ENCODE measurements at places on chromosomes 11 and 22.

- DNase-seq, result no peak
These were observed 56.6 kb downstream of the BID start for GRCh38 chr22:17717708-17718107.

DNA sequence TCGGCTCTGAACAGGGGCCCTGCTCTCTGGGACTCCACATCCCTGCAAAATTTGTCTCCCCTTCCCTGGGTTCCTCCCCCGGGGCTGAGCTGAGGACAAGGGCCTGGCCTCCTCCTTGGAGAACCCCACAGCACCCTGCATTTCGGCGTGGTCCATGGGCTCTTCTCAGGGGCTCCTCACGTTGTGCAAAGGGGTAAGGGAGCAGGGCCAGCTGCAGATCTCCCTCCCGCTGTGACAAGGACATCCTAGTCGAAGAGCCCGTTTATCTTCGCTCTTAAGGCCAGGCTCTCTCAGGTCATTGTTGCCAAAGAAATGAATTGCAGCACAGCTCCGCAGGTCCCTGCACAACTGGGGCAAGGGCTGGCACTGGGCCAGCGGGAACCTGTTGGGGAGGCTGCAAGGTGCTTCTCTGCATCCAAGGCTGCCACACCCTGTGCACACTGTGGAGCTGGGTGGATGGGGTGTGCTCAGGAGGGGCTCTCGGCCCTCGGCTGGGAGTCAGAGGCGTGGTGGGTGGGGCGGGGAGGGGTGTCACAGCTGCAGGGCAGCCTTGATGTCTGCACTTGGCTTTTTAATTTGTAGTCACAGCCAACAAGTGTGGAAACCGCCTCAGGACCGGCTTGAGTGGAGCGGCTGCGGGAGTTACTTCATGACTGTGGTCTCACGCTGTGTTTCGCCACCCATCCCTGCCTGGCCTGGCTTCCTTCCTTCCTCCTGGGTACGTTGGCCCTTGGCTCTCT is 26.6 kb upstream of the SEPTIN5 start:
- DNase-seq, result no peak

DNA sequence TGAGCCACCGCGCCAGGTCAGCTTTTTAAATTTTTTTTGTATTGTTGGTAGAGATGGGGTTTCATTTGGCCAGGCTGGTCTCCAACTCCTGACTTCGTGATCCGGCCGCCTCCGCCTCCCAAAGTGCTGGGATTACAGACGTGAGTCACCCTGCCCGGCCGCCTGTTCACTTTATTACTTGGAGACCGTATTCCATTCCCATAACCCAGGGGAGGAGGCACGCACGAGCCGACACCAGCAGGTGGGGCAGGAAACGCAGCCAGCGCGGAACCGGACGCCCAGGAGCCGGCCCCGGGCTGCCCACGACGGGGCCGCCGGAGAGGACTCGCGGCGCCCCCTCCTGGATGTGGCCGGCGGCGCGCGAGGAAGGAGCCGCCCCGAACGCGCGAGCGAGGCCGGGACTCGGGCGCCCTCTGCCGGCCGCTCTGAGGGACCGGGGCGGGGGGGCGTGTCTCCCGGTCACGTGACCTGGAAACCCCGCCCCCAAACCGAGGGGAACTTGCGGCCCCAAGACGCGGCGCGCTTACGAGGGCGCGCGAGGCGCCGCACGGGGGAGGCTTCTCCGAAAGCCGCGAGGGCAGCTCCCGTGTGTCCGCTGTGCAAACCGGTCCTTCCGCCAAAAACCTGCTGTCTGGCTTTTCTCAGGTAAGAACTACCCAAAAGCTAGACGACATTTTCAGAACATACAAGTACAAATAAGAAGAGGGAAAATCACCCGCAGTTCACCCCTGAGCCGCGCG is 11.6 kb upstream of the RNH1 start:
- peak; percentile 67 for DNase-seq

DNA sequence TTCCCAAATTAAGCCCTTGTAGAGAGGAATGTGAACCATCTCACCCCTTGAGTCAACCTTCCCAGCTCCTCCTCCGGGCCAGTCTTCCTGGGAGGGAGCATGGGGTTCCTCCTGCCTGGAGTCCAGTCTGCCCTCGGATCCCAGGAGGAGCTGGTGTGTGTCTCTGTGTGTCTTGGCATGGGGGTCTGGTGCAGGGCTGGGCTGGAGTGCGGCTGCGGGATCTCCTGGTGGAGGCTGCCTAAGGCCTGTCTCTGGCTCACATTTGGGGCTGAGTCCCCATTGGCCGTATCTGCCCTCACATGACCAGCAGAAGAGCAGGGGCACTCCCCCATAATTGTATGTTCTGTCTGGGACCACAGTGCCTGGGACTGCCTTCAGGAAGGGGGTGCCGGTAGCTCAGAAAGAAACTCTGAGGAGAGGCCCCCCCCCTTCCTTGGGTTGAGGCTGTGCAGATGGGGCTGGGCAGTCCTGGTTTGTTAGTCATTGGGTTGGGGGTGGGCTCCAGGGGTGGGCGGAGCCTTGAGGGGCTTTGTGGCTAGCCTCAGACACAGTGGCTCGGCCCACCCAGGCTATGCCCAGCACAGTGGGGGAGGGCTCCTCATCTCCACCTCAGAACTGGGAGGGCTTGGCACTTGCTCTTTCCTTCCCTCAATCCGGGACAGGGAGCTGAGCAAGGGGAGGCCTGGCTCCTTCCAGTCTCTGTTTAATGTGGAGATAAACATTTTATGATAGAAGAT is 2.9 kb downstream of the C1QTNF5 start:
- DNase-seq, result peak; percentile 76

DNA sequence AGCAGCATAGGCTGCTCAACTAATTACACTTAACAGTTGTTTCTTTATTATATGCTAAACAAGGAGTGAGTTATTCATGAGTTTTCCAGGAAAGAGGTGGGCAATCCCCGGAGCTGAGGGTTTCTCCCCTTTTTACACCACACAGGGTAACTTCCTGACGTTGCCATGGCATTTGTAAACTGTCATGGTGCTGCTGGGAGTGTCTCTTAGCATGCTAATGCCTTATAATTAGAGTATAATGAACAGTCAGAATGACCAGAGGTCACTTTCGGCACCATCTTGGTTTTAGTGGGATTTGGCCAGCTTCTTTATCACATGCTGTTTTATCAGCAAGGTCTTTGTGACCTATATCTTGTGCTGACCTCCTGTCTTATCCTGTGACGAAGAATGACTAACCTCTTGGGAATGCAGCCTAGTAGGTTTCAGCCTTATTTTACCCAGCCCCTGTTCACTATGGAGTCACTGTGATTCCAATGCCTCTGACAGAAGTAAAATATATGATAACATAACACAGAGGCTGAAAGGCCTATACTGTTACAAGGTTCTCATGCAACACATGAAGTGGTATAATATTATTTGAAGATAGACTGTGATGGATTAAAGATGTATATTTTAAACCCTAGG is 41.3 kb upstream of the RDX start:
- no peak for DNase-seq

DNA sequence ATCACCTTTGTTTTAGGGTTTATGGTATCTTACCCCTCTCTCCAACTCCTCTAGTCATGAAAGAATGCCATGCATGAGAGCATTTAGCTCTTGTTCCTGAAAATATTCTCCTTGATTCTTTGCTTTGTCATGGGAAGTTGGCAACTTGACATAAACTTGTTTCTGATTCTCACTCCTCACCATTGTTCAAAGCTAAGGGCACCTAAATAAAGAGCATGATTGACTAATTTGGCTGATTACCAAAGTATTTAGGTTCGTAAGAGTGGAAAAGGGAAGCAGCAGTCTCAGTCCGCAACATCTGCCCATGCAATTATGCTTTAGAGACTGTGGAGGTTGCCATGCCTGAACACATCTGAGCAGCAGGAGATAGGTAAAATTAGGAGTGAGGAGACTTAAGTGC is 26.4 kb downstream of the OR52K1 start:
- DNase-seq, result no peak

DNA sequence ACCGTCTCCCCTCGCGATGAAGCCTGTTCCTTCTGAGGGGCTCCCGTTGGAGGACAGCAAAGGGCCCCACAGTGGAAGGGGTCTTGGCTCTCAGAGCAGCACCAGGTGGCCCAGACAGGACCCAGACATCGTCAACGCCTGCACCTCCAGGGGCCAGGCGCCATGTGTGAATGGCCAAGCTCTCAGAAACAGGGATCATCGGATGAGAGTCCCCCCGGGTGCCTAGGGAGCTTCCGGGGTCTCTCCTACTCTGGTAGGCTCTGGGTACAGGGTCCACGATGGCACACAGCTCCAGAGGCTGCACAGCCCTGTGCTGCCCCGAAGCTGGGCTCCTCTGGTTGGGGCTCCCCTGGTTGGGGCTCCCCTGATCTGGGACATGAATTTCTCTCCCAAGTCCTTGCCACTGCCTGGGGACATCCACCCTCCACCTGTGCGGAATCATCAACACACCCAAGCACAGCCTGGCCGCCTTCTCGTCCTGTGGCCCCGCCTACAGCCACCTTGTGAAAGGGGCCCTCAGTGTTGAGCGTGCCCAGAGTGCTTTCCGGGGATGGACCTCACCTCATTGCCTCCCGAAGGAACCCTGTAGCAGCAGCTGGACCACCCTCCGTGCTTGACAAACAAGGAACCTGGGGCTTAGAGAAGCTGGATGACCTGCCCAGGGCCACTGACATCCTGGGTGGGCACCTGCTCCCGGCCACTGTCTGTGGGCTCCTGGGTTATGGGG is 929.0 kb downstream of the BRD1 start:
- DNase-seq, result no peak

DNA sequence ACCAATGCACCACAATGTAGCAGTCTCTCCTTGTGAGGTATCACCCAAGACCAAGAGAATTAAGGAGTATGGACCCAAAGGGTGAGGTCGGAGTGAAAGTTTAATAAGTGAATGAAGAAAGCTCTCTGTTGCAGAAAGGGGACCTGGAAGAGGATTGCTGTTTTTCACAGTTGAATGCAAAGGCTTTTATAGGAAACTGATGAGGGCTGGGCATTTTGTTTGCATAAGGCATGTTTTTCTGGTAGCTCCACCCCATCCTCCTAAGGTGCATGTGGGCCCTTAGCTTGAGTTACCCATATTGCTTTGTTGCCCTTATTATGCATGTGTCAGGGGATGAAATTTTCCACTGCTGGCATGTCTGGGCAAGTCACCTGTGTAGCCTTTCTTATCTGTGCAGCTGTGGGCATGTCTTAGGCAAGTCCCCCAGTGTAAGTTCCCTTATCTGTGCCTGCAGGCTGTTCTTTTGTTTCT is 64.7 kb downstream of the BDNF start:
- DNase-seq, result no peak

- DNase-seq, result no peak
These were observed 38.2 kb downstream of the ATXN10 start for GRCh38 chr22:45709866-45710265.

GRCh38 chr11:16059332-16059731 is 297.0 kb downstream of the SOX6 start:
- no peak for DNase-seq

- no peak for DNase-seq
These were observed 5.2 kb upstream of the SMTN start for GRCh38 chr22:31075961-31076360.

GRCh38 chr22:43465291-43466015 is 53.6 kb downstream of the MPPED1 start:
- no peak for DNase-seq

Measured in cerebellar cortex (tissue), 1 donor.